T-helper 2 cell treated with Interferon-gamma antibody and Interleukin-4, amounts not matched to agents 5 μg/mL and 100 μg/mL, for 36 hours (primary cell): ENCODE measurements at places on chromosomes 16 and 17.

- DNase-seq = no peak
These were observed 2.1 kb downstream of the RHBDL1 start for GRCh38 chr16:677316-678190.

- no peak for DNase-seq
These were observed 100.4 kb upstream of the GSE1 start for GRCh38 chr16:85512808-85513115.

DNA sequence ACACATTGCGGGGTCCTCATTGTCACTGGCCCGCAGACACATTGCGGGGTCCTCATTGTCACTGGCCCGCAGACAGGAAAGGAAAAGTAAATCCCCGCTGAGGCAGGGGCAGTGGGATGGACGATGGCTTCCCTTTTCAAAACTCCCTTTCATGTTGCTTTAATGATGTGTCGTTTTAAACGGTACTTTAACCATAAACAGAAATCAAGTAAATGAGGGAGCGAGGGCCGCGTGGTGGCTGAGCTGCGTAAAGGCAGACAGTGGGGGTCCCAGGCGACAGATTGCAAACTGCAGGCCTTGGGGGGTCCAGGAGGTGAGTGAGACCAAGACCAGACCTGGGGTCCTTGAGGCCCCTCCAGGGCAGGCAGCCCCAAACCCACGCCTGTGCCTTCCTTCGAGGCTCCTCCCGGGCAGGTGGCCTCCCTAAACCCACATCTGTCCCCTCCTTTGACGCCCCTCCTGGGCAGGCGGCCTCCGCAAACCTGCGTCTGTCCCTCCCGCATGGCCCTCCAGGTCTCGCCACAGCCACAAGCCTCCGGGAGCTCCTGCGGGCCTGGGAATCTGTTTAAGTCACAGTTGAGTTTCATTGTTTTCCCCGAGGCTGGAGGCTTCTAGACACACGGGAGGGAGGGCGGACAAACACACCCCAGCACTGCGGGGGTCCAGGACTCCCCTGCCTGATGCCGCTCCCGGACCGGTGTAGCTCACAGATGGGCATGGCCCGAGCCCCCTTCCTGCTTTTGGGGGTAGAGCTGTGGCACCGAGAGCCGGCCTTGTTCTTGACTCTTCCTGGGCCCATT lies 7.3 kb downstream of the PIEZO1 start:
- DNase-seq = no peak

DNA sequence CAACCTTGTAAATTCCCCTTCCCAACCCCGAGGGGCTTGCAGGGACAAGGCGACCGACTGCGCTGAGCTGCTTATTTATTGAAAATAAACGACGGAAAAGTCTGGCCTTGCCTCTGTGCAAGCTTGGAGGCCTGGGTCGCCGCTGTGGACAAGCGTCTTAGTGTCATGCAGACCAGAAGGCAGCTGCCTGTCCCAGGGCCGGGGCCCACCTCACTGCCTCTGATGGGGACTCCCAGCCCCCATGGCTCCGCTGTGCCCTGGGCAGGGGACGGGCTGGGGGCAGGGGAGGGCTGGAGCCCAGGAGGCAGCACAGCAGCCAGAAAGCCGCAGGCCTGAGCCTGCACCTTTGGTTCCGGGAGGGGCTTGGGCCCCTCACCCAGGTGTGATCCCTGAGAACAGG lies 20.7 kb downstream of the RABEP2 start:
- DNase-seq = no peak

GRCh38 chr16:55041540-55042234 lies 111.0 kb downstream of the IRX5 start:
- DNase-seq = no peak

- peak; percentile 79 for DNase-seq
These were observed 5.2 kb downstream of the CCR7 start for GRCh38 chr17:40559954-40560591.

DNA sequence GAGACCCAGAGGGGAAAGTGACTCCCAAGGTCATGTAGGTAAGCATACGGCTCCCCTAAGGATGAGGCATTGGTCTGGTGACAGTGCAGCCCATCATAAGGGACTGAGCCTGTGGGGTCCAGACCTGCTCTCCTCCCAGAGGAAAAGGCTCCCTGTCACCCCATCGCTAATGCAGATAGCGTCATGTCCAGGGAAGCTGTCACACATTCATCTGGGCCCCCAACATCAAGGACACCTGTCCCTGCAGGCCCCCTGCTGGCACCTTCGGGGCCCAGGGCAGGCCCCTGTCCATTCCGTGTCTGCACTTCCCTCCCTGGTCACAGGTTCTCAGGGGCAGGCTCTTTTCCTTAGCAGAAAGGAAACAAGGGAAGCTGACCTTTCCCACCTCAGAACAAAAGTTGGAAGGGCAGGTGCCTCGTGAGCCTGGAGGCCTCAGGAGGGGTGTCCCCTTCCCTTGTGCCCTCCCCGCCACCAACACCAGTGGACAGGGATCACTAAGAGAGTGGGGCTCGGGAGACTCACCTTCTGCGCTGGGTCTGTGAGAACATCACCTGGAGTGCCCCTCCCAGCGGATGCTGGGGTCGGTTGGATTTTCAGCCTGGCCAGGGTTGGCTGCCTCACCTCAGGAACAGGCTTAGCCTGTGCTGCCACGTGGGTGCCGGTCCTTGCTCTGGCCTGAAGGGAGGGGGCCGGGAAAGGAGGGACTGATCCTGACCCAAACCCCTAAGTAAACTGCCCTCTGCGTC lies 17.3 kb upstream of the LASP1NB start:
- no peak for DNase-seq

GRCh38 chr17:47728214-47728877 lies 4.7 kb upstream of the TBX21 start:
- no peak for DNase-seq

GRCh38 chr17:28577466-28577824 lies 750 bp upstream of the ALDOC start:
- no peak for DNase-seq

GRCh38 chr16:89368604-89369249 lies 121.6 kb downstream of the ANKRD11 start:
- no peak for DNase-seq
